ENCODE measurements at places on chromosomes 1 and 21.

GRCh38 chr1:212607913-212608391 is 609 bp upstream of the ATF3 start:
- DNase-seq, result no peak

DNA sequence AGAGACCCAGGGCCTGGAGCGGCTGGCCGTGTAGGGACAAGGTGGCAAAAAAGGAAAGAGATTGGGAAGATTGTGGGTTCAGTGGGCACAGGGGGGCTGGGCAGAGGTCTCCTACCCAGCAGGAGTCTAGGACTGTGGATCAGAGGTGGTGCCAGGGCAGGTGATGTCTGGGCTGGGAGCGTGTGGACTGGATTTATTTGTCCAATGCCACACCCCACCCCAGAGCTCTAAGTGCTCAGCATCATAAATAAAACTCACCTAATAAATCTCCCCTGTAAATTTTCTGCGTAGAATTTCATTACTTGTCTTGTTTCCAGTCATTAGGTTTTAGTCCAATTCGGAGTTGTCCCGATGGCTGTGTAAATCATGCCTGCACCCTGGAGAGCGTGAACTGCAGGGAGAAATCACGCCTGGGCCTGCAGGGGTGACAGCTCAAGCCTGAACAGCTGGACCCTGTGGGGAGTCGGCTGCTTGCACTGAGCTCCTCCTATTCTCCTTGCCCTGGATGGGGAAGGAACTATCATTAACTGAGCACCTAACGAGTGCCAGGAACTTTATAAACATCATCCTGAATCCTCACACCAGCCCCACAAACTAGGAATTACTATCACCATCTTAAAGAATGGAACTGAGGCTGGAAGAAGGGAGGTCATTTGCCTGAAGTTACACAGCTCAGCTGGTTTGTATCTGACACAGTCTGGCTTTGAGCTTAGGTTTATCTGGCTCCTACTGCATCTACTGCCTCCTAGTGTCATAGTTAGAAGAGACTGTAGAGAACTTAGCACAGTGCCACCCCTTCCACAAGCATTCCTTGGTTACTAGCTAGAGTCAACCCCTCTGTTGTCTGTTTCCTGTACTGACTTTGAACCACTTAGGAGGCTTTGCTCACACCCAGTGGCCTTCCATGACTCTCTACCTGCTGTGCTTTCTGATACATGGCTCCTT is 25.0 kb upstream of the POU3F1 start:
- no peak for DNase-seq

- no peak for DNase-seq
These were observed 96.9 kb downstream of the ZNF644 start for GRCh38 chr1:90924982-90925381.

- DNase-seq, result no peak
These were observed 135.8 kb upstream of the PBX1 start for GRCh38 chr1:164423136-164423535.

GRCh38 chr1:110390692-110391245 is at the start of gene SLC16A4:
SLC16A4 (minus strand) TSS chr1:110391026; CDS start chr1:110389323, 1,703 bp downstream.
- no peak for DNase-seq

DNA sequence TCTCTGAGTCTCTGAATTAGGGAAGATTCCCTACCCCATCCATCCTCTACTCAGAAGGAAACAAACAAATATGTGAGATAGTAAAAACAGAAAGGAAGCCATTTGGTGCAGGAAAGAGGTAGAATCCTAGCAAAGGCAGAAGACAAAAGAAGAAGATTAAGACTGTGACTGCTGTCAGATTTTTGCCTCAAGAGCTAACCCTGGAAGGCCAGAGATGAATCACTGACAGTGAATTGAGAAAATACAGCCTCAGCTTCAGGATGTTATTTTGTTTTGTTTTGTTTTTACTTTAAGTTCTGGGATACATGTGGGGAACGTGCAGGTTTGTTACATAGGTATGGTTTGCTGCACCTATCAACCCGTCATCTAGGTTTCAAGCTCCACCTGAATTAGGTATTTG is 31.7 kb downstream of the DSTYK start:
- no peak for DNase-seq

DNA sequence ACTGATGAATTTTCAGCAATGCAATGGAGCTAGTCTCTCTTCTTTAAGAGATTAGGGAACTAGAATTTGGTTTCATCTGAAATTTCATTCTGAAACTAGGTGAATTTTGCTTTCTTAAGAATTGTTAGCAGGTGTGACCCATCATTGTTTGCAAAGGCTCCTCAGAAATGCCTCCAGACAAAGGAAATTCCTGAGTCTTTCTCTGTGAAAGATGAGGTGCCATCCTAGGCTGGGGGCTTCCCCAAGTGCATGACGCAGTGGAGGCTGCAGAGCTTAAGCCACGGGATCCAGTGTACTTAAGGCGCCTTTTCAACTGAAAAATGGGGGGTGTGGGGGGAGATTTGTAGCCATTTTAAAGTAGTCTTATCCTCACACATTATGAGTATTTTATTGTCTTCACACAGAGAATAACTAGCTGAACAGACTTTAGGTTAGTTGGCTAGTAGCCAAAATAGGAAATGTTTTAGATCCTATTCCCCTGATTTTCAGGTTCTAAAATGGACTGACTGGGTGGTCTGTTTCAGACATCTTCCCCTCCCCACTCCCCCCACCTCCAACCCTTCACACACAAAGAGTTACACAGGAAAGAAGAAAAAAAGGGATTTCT is 202.0 kb downstream of the NFIA start:
- DNase-seq, result no peak

DNA sequence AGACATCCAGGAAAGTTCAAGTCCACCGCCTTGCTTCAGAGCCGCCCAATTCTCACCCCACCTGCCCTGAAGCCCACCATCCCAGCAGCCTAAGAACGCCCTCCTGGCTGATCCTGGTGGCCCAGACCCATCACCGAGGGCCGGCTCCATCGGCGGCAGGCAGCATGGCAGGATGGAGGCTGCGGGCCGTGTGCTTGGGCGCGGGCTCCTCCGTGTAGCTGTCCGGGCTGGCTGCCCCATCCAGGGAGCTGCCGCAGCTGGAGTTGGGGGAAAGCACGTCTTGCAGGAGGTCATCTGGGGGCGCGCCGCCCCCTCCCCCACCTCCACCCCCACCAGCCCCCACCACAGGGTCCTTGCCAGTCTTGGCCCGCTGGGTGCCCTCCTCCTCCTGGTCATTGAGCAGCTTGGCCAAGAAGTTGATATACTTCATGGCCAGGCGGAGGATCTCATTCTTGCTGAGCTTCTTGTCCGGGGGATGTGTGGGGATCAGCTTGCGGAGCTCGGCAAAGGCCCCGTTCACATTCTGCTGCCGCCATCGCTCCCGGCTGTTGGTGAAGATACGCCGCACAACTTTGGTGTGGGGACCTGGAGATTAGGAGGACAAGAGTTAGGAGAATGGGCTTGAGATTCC is 12.3 kb downstream of the TAL1 start:
- DNase-seq, result no peak

GRCh38 chr1:247210062-247210375 is 38.2 kb upstream of the ZNF124 start:
- DNase-seq, result no peak

GRCh38 chr21:43345746-43346409 is 81.1 kb downstream of the SIK1 start:
- no peak for DNase-seq

DNA sequence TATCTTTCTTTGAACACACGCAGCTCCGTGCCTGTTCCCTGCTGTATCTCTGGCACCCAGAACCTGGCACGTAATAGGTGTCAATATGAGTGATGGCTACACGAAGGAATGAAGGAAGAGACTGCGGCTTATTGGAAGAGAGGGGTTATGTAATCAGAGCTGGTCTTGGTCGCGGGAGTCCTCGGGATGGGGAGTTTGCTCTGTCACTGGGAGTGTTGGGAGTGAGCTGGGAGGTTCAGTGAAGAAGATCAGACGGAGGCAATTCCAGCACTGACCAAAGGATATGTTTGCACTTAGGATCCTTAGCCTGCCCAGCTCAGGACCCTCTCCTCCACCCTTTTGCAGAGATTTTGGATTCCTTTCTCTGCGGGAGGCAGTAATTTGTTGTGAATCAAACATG is 709.1 kb downstream of the PTPRU start:
- no peak for DNase-seq

DNA sequence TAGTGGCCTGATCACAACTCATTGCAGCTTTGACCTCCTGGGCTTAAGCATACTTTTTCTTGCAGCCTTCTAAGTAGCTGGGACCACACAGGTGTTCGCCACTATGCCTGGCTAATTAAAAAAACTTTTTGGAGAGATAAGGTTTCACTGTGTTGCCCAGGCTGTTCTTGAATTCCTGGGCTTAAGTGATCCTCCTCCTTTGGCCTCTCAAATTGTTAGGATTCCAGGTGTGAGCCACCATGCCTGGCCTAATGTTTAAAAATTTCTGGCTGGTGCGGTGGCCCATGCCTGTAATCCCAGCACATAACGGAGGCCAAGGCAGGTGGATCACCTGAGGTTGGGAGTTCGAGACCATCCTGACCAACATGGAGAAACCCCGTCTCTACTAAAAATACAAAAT is 24.4 kb downstream of the YTHDF2 start:
- no peak for DNase-seq

GRCh38 chr1:24235921-24236788 is 49.1 kb upstream of the IFNLR1 start:
- peak; percentile 20 for DNase-seq

GRCh38 chr21:28459193-28459592 is 533.5 kb downstream of the LTN1 start:
- no peak for DNase-seq

DNA sequence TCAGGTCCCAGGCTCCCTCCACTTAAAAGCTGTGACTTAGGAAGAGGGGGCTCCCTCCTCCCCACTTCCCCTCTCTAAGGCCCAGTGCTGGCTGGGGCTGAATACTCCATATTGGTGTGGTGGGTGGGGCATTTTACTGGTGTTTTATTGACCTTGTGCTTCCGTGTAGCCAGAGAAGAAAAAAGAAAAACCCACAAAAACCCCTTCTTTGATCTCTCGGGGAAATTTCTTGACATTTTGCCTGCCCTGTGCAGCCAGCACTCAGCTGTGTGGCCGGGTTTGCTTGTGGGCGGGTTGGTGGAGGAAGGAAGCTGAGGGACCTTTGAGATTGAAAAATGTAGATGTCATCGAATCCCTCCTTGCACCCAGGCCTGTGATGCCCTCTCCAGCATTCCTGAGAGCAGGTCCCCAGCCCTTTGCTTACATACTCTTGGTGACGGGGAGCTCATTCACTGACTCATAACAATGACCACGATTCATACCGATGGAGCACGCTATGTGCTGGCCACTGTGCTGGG is 24.8 kb downstream of the TNFRSF8 start:
- DNase-seq, result no peak

- no peak for DNase-seq
These were observed 55.5 kb upstream of the ESRRG start for GRCh38 chr1:216778737-216779136.

DNA sequence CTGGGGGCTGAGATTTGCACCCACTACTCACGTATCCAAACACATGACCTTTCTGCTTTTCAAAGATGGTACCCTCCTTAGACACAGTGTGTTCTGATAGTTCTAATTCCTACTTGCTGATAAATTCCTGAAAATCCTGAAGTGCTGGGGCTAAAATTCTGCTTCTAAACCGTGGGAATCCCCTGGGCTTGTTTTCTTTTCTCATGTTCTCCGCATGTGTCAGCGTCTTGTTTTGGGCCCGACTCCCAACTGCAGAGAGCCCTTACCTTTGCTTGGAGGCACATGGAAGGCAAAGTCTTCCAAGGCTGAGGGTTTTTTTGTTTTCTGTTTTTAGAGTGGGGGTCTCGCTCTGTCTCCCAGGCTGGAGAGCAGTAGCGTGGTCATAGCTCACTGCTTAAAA is 27.2 kb downstream of the PSMG1 start:
- DNase-seq, result no peak

- no peak for DNase-seq
These were observed 205.9 kb downstream of the SDCCAG8 start for GRCh38 chr1:243461700-243462099.

DNA sequence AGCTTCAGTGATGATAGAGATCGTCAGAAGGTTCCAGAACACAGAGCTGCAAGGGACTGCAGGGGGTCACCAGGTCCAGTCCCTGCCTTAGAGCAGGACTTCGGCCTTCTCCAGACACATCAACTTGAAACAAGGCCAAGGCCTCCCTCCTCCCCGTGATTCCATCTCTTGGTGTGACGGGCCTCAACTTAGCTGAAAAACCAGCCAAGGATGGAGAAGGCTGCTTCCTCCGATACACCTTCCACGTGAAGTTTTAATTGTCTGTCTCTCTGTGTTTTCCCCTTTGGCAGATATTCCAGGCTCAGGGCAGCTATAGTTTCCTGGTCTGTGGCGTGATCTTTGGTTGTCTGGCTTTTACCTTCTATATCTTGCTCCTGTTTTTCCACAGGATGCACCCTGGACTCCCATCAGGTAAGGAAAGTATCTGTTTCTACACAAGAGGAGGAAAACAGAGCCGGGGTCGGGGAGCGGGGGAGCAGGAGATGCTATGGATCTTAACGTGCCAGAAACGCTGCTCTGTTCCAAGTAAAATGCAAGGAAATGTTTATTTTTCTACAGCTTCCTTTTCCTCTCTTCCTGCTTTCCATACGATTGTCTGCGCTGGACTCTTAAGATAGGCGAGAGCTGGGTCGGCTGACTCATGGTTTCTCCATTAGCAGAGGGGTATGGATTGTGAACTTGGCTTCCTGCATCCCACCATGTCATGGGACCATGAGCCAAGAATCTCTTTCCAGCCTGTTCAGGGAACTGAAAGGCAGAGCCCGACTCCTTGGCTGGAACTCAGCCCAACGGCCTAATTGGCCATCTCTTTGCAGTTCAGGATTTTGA is 32.8 kb downstream of the ELK4 start:
- no peak for DNase-seq

- no peak for DNase-seq
These were observed 66.6 kb downstream of the UBIAD1 start for GRCh38 chr1:11339346-11340232.

- no peak for DNase-seq
These were observed 36.2 kb downstream of the TP73 start for GRCh38 chr1:3688356-3689137.

DNA sequence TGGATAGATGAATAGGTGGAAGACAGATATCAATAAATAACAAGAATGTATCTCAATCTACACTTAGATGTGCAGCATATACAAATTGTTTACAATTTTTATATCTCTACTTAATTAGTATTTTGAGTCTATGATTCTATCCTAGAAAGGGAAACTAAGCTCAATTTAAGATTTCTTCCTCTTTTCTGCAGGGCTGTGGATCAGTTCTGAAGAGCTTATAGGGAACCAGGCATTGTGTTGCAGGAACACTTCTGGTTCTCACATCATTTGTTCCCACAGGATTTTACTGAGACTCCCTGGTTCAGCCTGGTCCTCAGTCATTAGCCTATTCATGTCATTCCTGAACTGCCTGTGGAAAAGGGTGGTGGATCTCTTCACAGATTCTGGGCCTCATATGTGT is 105.8 kb downstream of the TNFSF18 start:
- no peak for DNase-seq

- DNase-seq, result peak; percentile 33
These were observed 730 bp downstream of the CDC42 start for GRCh38 chr1:22053017-22053860.

Measured in activated naive CD4-positive, alpha-beta T cell treated with anti-CD3 and anti-CD28 coated beads, Interleukin-2, amount 50 U/mL, for 16 hours (primary cell).